ENCODE measurements at places on chromosomes 13 and 19.

- no peak for DNase-seq
Observed at GRCh38 chr13:37627428-37627827, 28.9 kb upstream of the POSTN start.

- DNase-seq: no peak
Observed at GRCh38 chr13:91280801-91281200, 66.7 kb upstream of the MIR17HG start.

GRCh38 chr13:100089465-100090032 is 656 bp downstream of the PCCA start:
- no peak for DNase-seq

- DNase-seq: peak; percentile 43
Observed at GRCh38 chr13:113209759-113210421, 477 bp downstream of the CUL4A start.

- no peak for DNase-seq
Observed at GRCh38 chr13:75285310-75285709, 196.7 kb downstream of the TBC1D4 start.

DNA sequence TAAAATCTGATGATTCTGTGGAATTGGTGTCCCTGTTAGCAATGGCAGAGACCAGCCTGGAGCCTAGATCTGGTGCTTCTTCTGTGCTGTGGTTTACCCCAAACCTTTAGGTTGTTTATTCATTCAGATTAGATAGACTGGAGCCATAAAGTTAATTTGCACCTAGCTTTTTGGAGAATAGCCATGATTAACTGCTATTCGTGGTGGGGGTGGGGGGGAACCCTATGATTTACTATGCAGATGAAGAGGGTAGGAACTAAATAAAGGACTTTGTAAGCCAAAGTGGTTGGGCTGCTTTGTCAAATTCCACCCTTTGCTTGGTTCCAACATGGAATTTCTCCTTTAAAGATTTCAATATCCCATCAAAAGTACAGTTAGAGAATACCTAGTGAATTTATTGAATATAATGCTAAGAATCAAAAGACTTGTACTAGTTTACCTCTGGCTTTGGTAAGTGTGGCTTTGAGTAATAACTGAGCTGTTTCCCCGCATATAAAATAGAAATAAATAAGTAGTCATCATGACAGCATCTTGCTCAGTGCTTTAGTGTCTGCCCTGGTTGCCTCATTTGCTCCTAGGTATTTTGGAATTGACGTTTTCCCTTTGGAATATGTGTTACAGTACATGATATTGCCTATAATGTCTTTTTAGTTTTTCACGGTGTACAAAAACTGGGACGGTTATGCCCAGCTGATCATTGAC is 27.6 kb downstream of the SKA3 start:
- no peak for DNase-seq

DNA sequence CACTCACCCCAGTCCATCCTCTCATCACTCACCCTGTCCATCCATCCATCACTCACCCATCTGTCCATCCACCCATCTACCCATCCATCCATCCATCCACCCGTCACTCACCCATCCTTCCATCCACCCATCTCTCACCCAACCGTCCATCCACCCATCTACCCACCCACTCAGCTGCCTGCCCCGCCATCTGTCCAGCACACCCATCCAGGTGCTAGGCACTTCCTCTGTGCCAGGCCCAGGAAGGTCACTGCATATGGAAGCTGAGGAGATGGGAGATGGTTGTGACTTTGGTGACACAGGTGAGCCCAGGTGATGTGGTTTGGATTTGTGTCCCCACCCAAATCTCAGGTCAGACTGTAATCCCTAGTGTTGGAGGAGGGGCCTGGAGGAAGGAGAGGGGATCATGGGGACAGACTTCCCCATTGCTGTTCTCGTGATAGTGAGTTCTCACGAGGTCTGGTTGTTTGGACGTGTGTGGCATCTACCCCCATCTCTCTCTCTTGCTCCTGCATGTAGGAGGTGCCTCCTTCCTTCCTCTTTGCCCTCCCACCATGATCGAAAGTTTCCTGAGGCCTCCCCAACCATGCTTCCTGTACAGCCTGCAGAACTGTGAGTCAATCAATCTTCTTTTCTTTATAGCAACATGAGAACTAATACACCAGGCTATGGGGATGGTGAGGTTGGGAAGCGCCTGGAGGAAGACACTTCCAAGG is 15.9 kb upstream of the C13orf46 start:
- DNase-seq: no peak

- DNase-seq: no peak
Observed at GRCh38 chr13:98784666-98785065, 32.2 kb upstream of the SLC15A1 start.

DNA sequence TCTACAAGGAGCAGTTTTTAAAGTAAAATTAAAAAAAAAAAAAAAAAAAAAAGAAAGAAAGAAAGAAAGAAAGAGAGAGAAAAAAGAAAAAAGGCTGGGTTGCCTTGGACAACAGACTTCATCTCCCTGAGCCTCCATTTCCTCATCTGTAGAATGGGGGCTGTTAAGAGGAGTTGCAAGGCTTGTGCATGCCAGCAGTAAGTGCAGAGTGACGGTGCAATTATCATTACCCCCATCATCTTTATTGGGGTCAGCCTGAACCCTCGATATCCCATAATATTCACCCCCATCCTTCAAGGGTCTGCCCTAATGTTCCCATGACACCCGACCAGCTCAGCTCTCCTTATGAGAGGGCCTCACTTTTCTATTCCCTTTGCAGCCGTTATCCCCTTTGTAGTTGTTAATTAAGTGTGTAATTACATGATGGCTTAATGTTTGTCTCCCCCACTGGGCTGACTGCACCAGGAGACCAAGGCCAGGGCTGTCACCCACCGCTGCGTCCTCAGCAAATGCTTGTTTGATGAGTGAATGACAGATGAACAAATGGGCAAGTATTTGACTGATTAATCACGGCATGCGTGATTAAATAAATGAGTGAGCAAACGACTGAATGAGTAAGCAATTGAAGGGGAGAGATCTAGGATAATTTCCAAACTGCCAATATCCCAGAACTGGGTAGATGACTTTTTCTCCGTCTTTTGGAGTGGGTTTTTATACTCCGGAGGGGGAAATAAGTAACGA is 10.1 kb downstream of the FOSB start:
- no peak for DNase-seq

GRCh38 chr13:113973218-113974164 is at the start of gene C13orf46:
Gene C13orf46, minus strand, starts transcription at chr13:113974076. Its CDS starts 79 bp downstream, at chr13:113973997.
- DNase-seq: no peak

GRCh38 chr13:50437252-50437651 is 406.2 kb downstream of the DLEU7 start:
- no peak for DNase-seq

DNA sequence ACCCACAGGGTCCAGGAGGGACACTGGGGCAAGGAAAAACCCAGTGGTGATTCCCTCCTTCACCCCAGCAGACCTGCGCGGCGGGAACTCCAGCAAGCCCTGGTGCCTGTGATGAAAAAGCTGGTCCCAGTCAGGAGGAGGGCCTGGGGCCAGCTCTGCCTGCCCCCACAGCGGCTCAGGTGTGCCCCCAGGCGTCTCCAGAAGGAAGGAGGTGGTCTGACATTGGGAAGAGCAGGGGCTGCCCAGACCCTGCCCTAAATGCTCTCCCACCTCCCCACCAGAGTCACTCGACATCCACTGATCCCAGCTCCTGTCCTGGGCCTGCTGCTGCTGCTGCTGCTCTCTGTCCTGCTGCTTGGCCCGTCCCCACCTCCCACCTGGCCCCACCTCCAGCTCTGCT is 6.2 kb downstream of the PTH2 start:
- no peak for DNase-seq

GRCh38 chr19:16943942-16944625 is 55.3 kb downstream of the F2RL3 start:
- no peak for DNase-seq

- DNase-seq: no peak
Observed at GRCh38 chr13:33677215-33677614, 140.7 kb upstream of the RFC3 start.

DNA sequence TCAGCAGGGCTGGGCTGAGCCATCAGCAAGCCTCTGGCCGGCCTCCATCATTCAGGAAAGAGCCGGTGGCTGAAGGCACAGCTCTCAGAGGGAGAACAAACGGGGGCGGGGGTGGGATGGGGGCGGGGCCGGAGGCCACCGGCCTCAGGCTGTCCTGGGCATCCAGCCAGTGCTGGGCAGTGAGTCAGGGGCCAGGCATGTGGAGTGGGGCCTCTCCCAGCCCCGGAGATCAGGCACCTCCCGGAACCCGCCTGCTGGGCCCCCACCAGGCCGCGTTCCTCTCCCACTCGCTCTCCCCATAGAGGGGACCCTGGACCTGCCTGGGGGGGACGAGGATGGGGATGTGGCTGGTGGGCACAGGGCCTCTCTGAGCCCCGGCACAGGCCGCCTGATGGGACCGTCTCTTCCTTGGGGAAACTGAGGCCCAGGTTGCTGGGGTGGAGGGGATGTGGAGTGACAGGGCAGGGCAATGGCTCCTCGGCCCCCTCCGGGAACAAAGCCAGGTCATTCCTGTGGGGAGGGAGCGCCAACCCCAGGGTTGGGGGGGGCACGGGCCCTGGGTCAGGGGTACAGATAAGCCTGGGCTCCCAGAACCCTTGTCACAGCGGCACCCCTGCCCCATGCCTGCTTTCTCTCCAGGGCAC is 12.9 kb downstream of the SPC24 start:
- no peak for DNase-seq

Data from stimulated activated CD4-positive, alpha-beta T cell treated with anti-CD3 and anti-CD28 coated beads, Interleukin-12 subunit alpha, Interleukin-12 subunit beta, amount 100 ng/mL, for 24 hours (primary cell).